ENCODE measurements at places on chromosomes 6 and 20. TPM values are rescaled to one million over a fixed set of nuclear protein-coding genes. Genes with fewer than 3 reads are reported as not detected.

- DNase-seq: no peak
These were observed 8.4 kb downstream of the SOX4 start for GRCh38 chr6:21601932-21602390.

GRCh38 chr20:39291301-39291700, 329.2 kb downstream of the DHX35 start:
- DNase-seq: no peak

GRCh38 chr6:56214041-56214702, 33.2 kb downstream of the COL21A1 start:
- DNase-seq: no peak

- DNase-seq: peak; percentile 91
These were observed 60.2 kb downstream of the LRRC1 start for GRCh38 chr6:53854843-53855567.

DNA sequence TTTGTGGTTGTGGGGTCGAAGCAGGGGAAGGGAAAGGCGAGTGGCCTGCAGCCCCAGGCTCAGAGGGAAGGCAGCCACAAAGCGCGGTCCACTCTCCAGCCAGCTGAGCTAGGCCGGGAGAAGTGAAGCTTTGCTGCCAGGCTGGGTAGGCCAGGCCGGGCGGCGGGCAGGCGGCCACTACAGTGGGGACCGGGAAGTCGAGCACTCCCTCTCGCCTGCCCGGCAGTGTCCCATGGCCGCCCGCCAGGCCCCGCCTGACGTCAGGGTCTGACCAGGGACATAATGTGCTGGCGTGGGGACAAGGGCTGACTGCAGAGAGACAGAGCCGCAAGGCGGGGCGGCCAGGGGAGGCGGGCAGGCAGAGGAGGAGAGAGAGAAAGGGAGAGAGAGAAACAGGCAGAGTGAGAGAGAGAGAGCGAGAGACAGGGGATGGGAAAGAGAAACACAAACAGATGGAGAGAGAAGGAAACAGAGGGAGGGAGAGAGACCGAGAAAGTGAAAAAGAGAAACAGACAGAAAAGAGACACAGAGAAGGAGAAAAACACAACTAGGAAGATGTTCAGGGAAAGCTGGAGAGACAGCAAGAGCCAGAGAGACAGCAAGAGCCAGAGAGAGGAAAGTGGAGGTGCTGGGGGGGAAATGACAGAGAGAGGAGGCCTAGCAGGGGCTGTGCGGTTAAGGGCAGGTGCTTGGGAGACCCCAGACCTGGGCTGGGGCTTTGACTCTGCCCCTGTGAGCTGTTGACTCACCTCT, 94.5 kb upstream of the PTPN1 start:
- peak; percentile 95 for DNase-seq

- DNase-seq: no peak
These were observed 271.4 kb upstream of the MAN1A1 start for GRCh38 chr6:119620846-119621555.

DNA sequence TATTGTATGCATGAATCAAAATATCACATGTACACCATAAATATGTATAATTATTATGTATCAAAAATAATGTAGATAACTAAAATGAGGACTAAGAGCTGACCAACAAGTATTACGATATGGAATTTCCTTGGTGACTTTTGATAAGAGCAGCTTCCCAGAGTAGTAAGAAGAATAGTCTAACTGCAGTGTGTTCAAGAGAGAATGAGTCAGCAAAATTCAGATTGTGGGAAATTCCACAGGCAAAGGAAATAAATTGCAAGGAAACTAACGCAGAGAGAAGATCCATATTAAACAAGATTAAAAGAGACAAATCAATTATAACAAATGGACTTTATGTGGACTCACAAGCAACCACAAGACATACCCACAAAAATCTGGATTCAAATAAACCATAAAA, 26.4 kb downstream of the FRK start:
- DNase-seq: no peak

- peak; percentile 65 for DNase-seq
These were observed 1.8 kb downstream of the GTPBP2 start for GRCh38 chr6:43627008-43627825.

- DNase-seq: no peak
These were observed 344.7 kb downstream of the CDH4 start for GRCh38 chr20:61596687-61597330.

- DNase-seq: peak; percentile 85
These were observed 37.5 kb upstream of the BEND3 start for GRCh38 chr6:107152638-107153430.

DNA sequence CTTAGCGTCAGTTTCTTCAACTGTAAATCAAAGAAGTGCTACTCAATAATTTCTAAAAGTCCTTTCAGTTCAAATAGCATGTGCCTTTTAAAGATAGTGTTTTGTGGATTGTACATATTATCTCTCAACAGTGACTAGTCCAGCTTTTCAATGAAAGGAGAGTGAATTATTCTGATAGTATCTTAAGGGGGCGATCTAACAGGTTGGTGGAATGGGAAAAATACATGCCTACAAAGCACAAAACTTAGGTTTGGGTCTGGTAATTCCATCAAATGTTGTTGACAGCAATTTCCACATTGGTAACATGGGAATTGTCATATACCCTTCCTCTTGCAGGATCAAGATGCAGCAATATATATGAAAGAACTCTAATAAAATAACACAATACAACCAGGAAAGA, 50.1 kb upstream of the HDGFL1 start:
- no peak for DNase-seq

- no peak for DNase-seq
These were observed 733.3 kb upstream of the SLC35B3 start for GRCh38 chr6:9168669-9169068.

DNA sequence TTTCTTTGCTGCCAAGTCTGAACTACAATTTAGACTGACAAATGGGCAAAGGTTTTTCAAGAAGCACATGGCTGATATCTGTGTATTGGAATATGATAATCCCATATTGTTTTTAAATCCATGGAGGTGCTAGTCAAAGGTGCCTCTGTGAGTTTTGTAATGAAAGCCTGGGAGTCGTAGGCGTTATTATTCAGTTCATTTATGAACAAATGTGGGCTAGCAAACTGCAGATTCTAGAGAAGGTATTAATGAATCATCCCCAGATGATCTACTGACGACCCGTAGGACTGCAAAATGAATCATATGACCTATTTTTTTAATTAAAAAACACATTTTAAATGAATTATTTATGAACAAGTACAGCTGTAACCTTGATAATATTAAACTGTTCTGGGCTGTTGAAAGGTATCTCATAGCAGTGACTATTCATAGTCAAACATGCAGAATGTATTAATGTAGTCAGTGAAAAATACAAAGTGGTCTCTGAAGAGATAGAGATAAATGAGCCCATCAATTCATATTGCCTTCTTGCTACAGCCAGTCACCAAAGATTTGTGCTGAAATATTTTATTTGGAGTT, 1317.8 kb upstream of the MAP3K7 start:
- no peak for DNase-seq

- DNase-seq: peak; percentile 31
These were observed 10.8 kb downstream of the ASXL1 start for GRCh38 chr20:32368925-32369324.

DNA sequence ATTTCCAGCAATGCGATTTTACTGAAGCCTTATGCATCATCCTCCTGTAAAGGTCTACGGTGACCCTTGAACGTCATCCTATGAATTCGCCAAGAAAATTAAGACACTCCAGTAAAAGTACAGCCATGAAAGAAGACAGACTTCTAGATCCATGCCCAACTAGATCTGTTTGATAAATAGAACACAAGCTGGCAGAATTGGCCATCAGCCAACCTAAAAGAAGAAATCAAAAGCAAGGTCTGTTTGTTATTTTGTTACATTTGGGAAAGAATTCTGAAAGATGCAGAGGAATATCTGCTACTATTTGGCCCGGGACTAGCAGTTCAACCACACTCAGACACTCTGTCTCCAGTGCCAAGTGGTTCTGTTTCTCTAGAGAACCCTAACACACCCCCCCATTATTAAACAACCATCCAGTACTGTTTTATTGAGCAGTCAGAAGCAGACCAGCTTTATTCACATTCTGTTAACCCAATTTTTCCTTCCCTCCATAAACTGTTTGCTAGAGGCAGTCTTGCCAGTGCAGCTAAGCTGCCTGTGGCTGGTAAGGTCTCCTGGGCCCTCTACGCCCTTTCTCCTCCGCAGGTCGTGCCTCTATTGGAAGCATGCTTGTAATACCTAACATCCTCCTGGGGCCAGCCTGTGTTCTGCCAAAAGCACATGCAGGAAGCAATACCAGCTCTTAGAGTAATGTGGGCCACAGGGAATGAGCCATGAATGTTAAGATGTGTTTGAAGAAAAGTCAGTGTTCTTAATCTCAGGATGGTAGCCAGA, 30.7 kb downstream of the LY86 start:
- DNase-seq: no peak

- no peak for DNase-seq
These were observed 329.1 kb downstream of the SAMD5 start for GRCh38 chr6:147837540-147837939.

- DNase-seq: peak; percentile 72
These were observed 120.0 kb upstream of the AGPAT4 start for GRCh38 chr6:161393839-161394364.

Gene KIF3B
- 21.4 TPM for polyA plus RNA-seq

Gene PTGIS
- 15.1 TPM for polyA plus RNA-seq

Gene SIRPD
- not detected for polyA plus RNA-seq

Gene FAM217A
- not detected for polyA plus RNA-seq
